ENCODE measurements at places on chromosomes 5 and 9. TPM values are rescaled to one million over a fixed set of nuclear protein-coding genes. Genes with fewer than 3 reads are reported as not detected.

Gene PFN3
- total RNA-seq, result not detected

Gene TIMD4
- total RNA-seq, result 0.85 TPM

Gene MED10
- total RNA-seq, result 70.2 TPM

Gene TNFSF8
- not detected for total RNA-seq

Gene HAPLN1
- not detected for total RNA-seq

Gene PCDHGB3
- total RNA-seq, result 0.14 TPM

Gene RLN2
- 0.28 TPM for total RNA-seq

Gene BNC2
- 6.7 TPM for total RNA-seq

Gene TMEFF1
- total RNA-seq, result 1.3 TPM

Data from A549 treated with AZD2906 at 1 μM for 4 hours (cell line).